ENCODE measurements at places on chromosomes 1 and 21. TPM values are rescaled to one million over a fixed set of nuclear protein-coding genes. Genes with fewer than 3 reads are reported as not detected.

UTS2 gene
- total RNA-seq = not detected

GRCh38 chr1:185139246-185139645 is 17.5 kb downstream of the TRMT1L start:
- H3K36me3 ChIP-seq = peaks cover 30% of the 10 kb centered on the region
- no peak for DNase-seq
- no peak overlapping the region for H3K27ac ChIP-seq
- H3K27me3 ChIP-seq = no peaks in the 10 kb centered on the region

DNA sequence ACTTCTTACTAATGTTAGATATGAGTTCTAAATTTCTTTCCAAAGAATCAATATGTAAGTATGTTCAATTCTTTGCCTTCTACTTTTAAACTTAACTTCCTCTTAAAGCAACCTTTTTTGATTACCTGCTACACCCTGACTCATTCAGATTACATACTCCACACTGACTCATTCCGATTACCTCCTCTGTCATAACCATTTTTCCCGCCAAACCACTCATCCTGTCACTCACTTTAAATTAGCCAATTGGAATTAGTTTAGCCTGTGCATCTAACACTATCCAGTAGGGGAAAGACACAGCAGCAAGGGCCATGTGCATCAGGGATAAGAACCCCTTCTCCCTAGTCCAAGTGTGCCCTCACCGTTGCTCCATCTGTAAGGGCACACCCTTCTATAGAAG is 815.5 kb downstream of the BRINP3 start:
- no peak overlapping the region for H3K27ac ChIP-seq
- H3K4me1 ChIP-seq = no peaks in the 10 kb centered on the region
- no peaks in the 10 kb centered on the region for H3K36me3 ChIP-seq
- no peaks in the 10 kb centered on the region for H3K27me3 ChIP-seq
- no peak overlapping the region for H3K4me3 ChIP-seq
- DNase-seq = no peak

CLDN19 gene
- total RNA-seq = not detected

OR10R2 gene
- not detected for total RNA-seq

GRCh38 chr1:13513895-13514546 is at the start of gene LRRC38:
TSS of gene LRRC38 (minus strand) at chr1:13514003. CDS start at chr1:13513593, 410 bp downstream.
- H3K27ac ChIP-seq = no peak within 1 kb of the TSS
- no peaks in the 10 kb centered on the region for H3K27me3 ChIP-seq
- DNase-seq = no peak
- H3K4me1 ChIP-seq = no peaks in the 10 kb centered on the region

- no peak for DNase-seq
- H3K4me1 ChIP-seq = no peaks in the 10 kb centered on the region
Observed at GRCh38 chr21:26539566-26539965, 33.5 kb downstream of the CYYR1 start.

DNA sequence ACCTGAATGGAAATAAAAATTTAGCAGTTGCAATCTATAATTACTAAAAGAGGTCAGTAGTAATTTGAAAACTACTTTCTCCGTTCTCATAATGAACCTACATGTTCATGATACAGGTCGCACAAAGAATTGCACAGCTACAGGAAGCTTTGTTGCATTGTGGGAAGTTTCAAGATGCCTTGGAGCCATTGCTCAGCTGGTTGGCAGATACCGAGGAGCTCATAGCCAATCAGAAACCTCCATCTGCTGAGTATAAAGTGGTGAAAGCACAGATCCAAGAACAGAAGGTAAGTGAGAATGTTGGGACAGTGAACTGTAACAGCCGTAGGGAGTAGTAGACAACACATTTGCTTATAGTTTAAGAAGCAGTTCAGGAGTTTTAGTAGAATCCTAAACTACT is 68.8 kb upstream of the BMP8A start:
- H3K27me3 ChIP-seq = no peaks in the 10 kb centered on the region
- H3K27ac ChIP-seq = no peak overlapping the region
- H3K36me3 ChIP-seq = no peaks in the 10 kb centered on the region
- peak; percentile 53 for DNase-seq
- H3K4me3 ChIP-seq = no peak overlapping the region

- H3K4me1 ChIP-seq = no peaks in the 10 kb centered on the region
- no peak for DNase-seq
- no peak overlapping the region for H3K27ac ChIP-seq
Observed at GRCh38 chr1:23441446-23442148, 17.0 kb upstream of the TCEA3 start.

GRCh38 chr1:226344441-226345259 is 35.7 kb upstream of the LIN9 start:
- no peaks in the 10 kb centered on the region for H3K36me3 ChIP-seq
- peaks cover 57% of the 10 kb centered on the region for H3K4me1 ChIP-seq
- peak overlapping the region; percentile 32 for H3K4me3 ChIP-seq
- H3K27me3 ChIP-seq = no peaks in the 10 kb centered on the region
- peak overlapping the region; percentile 96 for H3K27ac ChIP-seq

DNA sequence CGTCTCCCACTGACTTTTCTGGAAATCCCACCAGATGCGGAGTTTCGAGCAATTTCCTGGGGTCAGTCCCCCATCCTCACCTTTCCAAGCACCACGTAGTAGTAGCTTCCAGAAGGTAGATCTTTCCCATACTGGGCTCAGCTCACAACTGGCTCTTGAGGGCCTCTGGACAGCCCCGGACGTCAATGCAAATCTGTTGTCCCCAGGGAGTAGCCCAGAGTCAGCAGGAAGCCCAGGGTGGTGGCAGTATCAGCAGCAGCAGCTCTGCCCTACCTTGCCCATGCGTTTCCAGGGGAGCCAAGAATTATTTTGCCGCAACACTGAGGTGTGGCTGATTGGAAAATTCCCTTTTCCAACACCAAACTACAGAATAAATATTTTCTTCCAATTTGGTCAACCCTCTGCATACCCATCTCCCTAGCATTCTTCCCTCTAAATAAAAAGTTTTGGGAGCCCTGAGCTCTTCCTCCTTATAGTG is 70.3 kb downstream of the CD46 start:
- H3K36me3 ChIP-seq = peaks cover 24% of the 10 kb centered on the region
- peak overlapping the region; percentile 99 for H3K27ac ChIP-seq
- peaks cover 81% of the 10 kb centered on the region for H3K4me1 ChIP-seq
- peak; percentile 95 for DNase-seq
- H3K27me3 ChIP-seq = no peaks in the 10 kb centered on the region
- peak overlapping the region; percentile 84 for H3K4me3 ChIP-seq

DNA sequence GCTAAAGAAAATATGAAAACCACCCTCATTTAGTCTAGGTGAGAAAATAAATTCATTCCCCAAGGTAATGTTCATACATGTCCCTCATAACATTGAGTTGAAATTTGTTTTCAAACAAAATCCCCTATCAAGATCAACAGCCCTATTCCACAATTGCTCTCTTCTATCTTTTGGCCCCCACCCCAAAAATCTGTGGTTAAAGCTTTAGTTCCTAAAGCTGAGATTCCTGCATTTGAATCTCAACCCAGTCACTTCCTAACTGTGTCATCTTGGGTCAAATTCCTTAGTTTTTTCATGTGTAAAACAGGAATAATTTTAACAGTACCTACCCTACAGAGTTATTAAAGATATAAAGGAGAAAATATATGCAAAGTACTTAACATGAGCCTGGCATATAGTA is 22.0 kb downstream of the KIAA0319L start:
- no peak overlapping the region for H3K27ac ChIP-seq
- DNase-seq = no peak
- peaks cover 54% of the 10 kb centered on the region for H3K36me3 ChIP-seq
- peaks cover 42% of the 10 kb centered on the region for H3K4me1 ChIP-seq
- H3K4me3 ChIP-seq = no peak overlapping the region
- no peaks in the 10 kb centered on the region for H3K27me3 ChIP-seq

- H3K36me3 ChIP-seq = no peaks in the 10 kb centered on the region
- H3K27me3 ChIP-seq = no peaks in the 10 kb centered on the region
- no peaks in the 10 kb centered on the region for H3K4me1 ChIP-seq
- no peak overlapping the region for H3K4me3 ChIP-seq
- DNase-seq = peak; percentile 24
Observed at GRCh38 chr1:29249951-29250581, 13.7 kb downstream of the PTPRU start.

DNA sequence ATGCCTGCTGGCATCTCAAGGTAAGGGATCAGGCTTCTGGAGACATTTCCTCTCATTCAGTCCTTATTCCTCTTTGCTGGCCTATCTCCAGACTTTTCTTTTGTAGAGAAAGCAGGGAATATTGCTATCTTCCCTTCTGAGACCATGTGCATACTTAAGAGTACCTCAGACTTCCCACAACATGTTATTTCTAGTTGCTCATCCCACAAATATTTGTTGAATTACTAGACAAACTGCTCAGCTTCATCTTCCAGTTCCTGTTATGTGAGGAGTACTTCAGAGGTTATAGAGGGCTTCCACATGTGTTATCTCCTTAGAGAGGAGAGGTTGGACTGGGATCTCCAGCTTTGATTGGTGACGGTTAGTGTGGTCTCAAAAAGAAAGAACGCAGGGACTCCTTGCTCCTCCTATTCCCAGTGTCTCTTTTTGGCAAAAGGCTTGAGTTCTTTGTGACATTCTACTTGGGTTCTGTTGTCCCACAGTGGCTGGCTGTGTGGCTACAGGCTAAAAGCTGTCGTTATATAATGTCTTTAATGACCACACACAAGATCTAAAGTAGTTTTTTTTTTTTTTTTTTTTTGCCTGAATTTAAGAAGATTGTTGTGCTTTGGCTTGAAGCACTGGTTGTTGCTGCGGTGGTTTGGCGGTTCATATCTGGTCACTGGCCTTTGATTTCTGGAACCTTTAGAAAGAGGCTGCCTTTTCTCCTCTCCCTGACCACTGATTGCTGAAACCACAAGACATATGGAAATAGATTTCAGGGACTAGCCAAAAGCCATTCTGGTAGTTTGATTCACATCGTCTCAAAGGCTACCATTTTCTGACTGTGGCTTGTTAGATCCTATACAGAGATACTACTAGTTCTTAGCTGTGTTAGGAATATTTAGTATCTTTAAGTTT is 78.7 kb downstream of the FGGY start:
- no peaks in the 10 kb centered on the region for H3K27me3 ChIP-seq
- DNase-seq = no peak
- H3K36me3 ChIP-seq = no peaks in the 10 kb centered on the region

DNA sequence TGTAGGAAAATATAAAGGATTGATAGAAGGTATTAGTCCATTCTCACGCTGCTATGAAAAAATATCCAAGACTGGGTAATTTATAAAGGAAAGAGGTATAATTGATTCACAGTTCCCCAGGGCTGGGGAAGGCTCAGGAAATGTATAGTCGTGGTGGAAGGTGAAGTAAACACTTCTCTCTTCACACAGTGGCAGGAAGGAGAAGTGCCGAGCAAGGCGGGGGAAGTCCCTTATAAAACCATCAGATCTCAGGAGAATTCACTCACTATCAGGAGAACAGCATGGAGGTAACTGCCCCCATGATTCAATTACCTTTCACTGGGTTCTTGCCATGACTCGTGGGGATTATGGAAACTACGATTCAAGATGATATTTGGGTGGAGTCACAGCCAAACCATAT is 1806.0 kb downstream of the MRPL39 start:
- H3K4me3 ChIP-seq = no peak overlapping the region
- no peaks in the 10 kb centered on the region for H3K4me1 ChIP-seq
- H3K27ac ChIP-seq = no peak overlapping the region
- H3K36me3 ChIP-seq = no peaks in the 10 kb centered on the region
- DNase-seq = no peak
- no peaks in the 10 kb centered on the region for H3K27me3 ChIP-seq

DNA sequence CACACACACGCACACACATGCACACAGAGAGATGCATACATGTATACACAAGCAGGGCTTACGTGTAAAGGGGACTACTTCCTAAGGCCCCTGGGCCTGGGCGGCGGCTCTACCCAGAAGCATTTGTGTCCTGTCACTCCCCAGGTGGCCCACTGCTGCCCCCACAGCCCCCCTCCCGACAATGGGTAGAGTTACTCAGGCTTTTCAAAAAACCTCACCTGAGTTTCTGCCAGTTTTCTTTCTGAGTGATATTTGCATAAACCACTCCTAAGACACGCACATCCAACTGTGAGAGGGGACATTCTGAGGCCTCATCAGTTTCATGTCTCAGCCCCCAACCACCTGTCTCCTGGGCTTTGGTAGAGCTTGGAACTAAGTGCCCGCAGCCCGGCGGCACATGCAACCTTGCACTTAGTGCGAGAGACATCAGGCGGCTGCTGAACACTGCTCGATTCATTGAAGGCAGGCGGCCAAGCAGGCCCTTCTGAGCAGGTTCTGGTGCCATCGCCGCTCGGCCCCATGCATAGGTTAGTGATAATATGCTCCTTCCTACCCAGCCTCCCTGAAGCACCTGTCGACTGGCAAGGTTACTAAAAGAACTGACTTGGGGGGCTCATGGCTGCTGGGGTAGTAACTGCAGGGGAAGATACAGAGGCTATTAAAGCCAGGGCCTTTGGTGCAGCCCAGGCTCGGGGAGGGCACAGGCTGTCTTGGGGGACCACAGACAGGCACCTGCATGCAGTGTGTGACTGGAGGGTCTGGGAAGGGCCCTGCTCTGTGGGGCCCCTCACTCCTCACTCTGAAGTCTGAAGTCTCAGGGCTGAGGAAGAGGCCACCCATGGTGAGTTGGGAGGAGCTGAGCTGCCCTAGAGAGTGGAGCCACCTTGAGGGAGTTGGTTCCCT is 364.2 kb upstream of the VAMP3 start:
- no peak overlapping the region for H3K4me3 ChIP-seq
- peaks cover 16% of the 10 kb centered on the region for H3K4me1 ChIP-seq
- no peaks in the 10 kb centered on the region for H3K27me3 ChIP-seq
- DNase-seq = peak; percentile 43
- no peak overlapping the region for H3K27ac ChIP-seq

- no peaks in the 10 kb centered on the region for H3K27me3 ChIP-seq
- no peaks in the 10 kb centered on the region for H3K4me1 ChIP-seq
- H3K27ac ChIP-seq = no peak overlapping the region
- no peak for DNase-seq
- H3K36me3 ChIP-seq = no peaks in the 10 kb centered on the region
Observed at GRCh38 chr1:239956263-239956662, 135.4 kb upstream of the FMN2 start.

DNA sequence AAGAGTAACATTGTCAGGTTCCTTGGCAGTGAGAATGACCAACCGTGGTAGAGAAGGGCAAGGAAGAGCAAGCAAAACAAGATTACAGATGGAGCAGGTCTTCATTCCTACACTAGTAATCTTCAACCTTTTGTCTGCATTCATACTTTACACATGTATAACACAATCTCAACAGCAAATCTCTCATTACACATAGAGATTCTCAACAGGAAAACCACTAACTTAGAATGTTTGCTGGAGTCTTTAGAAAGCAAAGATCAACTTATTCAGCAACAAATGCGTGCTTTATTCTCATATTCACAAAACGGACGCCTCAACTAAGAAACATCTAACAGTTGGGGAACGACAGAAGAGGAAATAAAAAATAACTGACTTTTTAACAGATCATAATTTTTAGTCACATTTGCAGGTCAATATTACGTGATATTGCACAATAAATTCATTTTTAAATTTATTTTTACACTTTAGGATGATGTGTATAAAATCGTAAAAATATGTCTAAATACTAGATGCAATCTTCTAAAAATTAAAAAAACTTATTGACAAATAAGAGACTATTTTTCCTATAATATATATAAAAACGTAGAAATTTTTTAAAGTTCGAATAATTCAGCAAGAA is 82.9 kb downstream of the ARID4B start:
- H3K36me3 ChIP-seq = peaks cover 31% of the 10 kb centered on the region
- H3K27ac ChIP-seq = no peak overlapping the region
- no peak for DNase-seq
- peaks cover 21% of the 10 kb centered on the region for H3K4me1 ChIP-seq
- H3K4me3 ChIP-seq = no peak overlapping the region

- H3K27me3 ChIP-seq = no peaks in the 10 kb centered on the region
- H3K4me3 ChIP-seq = no peak overlapping the region
- no peaks in the 10 kb centered on the region for H3K36me3 ChIP-seq
Observed at GRCh38 chr1:48105165-48105564, 108.0 kb upstream of the TRABD2B start.

GRCh38 chr1:86825319-86825718 is 88.6 kb downstream of the SELENOF start:
- H3K4me1 ChIP-seq = no peaks in the 10 kb centered on the region
- H3K27me3 ChIP-seq = no peaks in the 10 kb centered on the region
- no peak for DNase-seq
- H3K4me3 ChIP-seq = no peak overlapping the region
- no peaks in the 10 kb centered on the region for H3K36me3 ChIP-seq
